ENCODE measurements at places on chromosomes 6 and 20.
A peak's percentile ranks its signal among the peaks of the same experiment; 100 is the strongest.

GRCh38 chr6:293193-294174, 1.2 kb downstream of the DUSP22 start:
- no peak for DNase-seq

DNA sequence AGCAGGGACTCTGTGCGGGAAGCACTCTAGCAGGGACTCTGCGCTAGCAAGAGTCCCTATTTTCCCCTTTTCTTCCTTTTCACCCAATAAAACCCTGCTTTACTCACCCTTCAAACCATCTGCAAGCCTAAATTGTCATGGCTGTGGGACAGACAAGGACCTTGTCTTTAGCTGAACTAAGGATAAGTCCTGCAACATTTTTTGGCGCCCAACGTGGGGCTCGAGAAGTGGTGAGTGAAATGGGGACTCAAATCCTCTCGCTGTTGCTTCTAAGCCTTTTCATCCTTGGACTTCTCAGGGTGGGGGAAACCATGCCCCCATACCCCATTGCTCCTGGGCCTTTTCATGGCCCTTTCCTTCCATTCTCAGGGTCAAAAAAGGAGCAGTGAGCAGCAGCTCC, 46.4 kb downstream of the IMPG1 start:
- no peak for DNase-seq

GRCh38 chr6:156779206-156780094, 2.3 kb downstream of the ARID1B start:
- DNase-seq, result peak; percentile 46

DNA sequence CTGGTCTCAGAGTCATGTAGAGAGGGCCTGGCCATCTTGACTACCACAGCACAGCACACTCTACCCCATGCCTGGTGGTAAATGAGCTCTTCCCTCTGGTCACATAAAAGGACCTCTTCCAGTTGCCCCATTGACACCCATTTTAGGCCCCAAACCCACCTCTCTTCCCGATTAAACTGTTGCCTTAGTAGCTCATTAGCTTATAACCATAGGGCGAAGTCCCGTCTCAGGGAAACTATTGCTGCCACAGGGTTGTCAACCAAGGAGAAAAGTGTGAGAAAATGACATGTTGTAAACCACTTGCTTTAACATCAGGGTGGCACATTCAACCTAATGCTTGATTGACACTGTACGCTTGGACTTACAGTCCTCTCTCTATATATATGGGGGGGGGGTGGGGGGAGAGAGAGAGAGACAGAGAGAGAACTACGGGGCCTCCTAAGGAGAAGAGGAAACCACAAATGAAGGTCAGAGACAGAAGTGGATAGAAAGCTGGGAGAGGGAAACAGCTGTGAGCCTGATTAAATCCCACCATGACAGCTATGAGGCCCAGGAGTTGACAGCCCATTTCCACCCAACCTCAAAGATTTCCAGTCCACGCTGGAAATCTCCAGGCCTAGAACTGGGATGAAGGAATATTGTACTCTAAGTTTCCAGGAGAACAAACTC, 14.9 kb upstream of the BTN1A1 start:
- no peak for DNase-seq

DNA sequence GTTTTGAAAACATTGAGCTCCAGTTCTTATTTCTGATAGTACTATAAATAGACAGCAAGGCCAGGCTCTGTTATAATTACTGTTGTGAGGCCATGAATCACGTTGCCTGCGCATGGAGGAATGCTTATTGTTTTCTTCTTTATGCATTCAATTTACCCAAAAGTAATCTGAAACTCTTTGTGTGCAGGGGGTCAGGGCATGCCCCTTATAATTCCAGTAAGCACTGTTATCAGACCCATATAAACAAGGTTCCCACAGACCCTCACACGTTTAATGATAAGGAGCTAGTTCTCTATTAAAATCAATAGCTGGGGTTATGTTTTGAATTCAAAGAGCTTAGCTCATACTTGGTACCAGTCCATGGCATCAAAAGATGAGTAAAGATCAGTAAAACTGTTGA, 174.8 kb upstream of the ARG1 start:
- no peak for DNase-seq

GRCh38 chr20:36670665-36671357, 24.8 kb upstream of the SLA2 start:
- DNase-seq, result no peak

Measured in muscle of arm (tissue), 14 donors.